DMS 273 treated with DMSO at 0.1 percent for 48 hours (cell line): ENCODE measurements at places on chromosomes 1 and 21.

DNA sequence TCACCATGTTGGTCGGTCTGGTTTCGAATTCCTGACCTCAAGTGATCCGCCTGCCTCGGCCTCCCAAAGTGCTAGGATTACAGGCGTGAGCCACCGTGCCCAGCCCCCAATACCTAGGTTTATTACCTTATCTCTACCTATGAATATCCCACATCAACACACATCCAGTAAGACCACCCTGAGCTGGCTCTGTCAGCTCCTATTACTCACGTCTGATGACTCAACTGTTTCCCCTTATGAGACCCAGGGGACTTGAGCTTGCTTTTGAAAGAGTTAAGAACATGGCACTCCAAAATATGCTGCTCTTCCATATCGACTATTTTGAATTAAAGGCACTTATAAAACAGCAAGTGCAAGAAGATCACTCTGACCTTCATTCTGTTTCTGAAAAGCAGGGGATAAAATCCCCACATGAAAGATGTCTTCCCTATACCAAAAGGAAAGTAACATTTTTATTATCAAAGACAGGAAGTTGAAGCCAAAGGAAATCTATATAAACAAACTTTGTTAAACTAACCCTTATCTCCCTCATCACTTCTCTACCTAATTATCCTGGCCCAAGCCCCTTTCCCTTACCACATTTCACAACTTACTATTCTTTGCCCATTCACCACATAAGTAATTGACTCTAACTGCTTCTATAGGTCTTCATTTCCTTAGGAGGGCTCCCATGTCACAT is 41.3 kb upstream of the OSBPL9 start:
- no peak for DNase-seq

DNA sequence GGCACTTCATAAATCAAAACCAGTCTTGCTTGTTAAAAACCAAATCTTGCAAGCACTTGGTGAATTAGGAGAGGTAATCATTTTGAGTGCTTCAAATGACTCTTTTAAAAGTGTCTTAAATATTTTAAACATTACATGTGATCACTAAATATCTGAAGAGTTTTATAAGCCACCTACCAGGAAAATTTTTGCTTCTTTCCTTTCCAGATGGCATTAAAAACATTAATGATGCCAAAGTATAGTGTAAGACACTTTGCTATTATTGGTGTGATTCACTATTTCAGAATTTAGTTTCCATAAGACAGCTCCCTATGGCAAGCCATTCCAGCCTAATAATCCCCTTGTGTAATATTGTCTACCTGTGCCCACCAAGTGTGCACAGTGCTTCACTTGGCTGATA is 548.8 kb upstream of the ADAMTS5 start:
- DNase-seq, result no peak

- DNase-seq, result no peak
Measured at GRCh38 chr1:81174811-81175476, 625.8 kb upstream of the ADGRL2 start.

DNA sequence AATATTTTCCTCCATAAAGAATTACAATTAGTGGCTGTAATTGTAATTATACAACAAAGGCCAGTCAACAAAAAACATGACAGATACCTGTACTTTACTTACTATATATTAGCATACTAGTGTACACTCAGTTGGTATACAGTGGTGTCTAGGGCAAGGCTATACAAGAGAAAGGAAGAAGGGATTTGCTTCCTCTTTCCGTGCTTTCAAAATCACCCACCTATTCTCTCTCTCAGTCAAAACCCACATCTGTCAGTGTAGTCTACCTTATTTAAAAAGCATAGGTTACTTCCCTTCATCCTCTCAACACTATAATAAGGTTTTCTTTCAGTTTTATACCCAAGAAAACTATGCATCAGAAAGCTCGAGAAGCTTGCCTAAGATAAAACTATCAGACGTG is 355.8 kb upstream of the NR5A2 start:
- DNase-seq, result no peak

- no peak for DNase-seq
Measured at GRCh38 chr1:54736685-54737084, 21.0 kb downstream of the TTC4 start.

GRCh38 chr1:228747301-228747935 is 12.1 kb downstream of the RHOU start:
- no peak for DNase-seq

DNA sequence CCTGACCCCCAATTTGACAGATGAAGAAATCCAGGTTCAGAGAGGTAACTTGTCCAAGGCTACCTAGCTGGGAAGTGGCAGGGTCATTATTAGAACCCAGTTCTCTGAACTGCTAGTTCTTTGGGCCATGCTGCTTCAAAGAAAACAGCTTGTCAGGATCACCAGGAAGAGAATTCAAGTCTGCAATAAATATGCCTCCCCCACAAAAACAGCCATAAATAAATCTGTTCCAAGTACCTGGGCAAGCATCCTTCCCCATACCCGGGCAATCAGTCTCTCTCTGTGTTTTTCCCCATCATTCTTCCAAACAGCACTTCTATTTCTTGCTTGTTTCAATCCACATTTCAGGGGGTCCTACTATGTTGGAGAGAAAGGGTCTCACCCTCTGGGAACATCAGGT is 34.1 kb downstream of the SLC9A1 start:
- no peak for DNase-seq

DNA sequence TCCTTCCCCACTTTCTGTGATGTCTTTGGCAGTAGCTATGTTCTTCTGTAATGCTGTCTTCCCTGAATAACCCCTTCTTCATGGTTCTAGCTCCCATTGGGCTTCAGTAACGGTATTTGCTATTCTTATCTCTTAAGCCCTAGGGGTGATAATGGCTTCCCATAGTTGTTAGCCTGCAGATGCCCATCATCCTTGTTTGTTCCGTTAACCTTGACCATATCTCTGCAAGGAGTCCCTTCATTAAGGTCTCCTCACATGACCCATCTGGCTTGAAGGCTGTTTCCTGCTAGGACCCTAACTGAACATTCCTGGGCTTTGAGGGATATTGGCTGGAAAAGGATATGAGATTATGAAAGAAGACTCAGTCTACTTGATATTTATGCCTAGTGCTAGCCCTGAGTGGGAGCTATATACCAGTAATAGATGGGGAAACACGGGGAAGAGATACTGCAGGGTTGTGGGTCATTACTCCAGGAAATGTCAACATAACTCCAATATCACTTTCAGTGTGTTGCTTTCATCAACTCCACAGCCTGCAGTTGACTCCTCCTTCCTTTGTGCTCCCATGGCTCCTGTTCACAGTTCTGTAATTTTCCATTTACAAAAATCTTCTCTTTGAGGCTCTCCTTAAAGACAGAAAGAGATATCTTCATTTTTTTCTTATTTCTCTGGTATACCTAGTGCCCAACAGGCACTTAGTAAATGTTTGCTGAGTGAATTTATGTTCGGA is 2.5 kb downstream of the MR1 start:
- DNase-seq, result no peak

DNA sequence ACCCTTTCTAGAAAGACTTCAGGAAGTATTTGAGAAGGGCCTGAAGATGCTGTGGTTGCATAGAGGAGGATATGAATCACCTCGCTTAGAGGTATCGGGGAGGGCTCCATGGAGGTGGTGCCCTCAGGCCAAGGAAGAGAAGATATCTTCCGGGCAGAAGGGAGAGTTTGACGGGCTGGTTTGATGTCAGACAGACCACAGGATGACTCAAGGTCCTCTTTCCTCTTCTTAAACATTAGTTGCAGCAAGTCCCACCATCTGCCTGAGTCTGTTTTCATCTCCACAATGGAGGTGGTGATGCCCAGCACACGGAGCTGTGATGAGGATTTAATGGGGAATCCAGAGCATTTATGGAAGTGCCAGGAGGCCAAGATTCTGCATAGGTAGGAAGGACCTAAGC is 25.1 kb upstream of the RUNX3 start:
- DNase-seq, result no peak

DNA sequence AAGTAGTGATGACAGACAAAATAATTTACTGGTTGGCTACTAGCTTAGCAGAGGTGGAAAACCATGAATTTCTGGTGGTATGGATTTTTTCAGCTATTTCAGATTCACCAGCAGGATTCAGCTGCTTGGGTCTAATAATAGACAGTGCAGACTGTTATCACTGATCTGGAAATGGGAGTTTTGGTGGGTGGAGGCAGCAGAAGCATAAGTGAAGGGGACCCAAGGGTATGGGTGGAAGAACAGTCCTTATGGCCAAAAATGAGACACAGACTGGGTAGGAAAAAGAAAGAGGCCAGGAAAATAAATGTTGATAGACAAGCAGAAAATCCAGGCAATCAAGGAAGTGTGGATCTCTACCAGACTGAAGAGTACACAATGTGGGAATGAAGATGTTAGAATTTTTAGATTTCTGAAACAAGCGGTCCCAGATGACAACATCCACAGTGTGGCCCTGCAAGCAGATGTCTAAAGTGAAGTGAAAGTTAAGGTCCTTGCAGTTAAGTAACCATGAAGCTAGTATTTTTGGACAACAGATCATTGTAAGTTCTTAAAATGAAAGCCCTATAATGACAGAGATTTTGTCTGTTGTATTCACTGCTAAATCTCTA is 24.7 kb downstream of the LYST start:
- no peak for DNase-seq

GRCh38 chr1:23224739-23225648 is 7.7 kb upstream of the HTR1D start:
- peak; percentile 24 for DNase-seq

- no peak for DNase-seq
Measured at GRCh38 chr21:46421191-46421750, 37.4 kb upstream of the DIP2A start.

DNA sequence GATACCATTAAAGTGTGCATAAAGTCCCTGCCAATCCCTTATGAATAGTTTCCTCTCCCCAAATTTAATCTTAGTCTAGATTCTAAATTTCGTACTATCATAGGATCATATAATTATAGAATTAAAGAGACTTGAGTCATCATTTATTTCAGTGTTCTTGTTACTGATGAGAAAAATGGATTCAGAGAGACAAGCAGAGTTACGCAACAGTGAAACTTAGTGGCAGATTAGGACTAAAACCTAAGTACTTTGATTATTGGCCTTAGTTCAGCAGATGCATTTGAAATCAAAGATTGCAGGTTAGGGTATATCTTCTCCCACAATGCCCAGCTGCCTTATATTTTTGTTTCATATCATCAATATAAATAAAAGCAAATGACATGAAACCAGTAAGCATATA is 843 bp upstream of the KRTAP19-7 start:
- no peak for DNase-seq

GRCh38 chr21:18636897-18637296 is 233.3 kb upstream of the TMPRSS15 start:
- no peak for DNase-seq

DNA sequence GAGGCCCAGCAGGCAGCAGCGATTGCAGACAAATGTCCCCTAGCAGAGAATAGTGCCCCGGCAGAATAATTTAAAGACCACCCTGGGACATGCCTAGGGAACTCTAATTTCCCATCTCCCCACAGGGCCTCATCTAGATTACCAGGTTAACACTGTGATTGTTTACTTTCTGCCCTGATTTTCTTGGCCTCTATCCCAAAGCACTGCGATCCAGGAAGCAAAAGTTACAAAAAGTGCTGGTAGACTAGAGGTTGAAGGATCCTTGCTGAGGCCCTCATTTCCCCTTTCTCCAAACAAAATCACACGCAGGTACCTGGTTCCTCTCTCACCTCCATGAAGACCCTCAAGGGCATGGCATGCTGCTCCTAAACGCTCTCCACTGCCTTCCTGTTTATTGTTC is 229.7 kb downstream of the C1orf94 start:
- no peak for DNase-seq

DNA sequence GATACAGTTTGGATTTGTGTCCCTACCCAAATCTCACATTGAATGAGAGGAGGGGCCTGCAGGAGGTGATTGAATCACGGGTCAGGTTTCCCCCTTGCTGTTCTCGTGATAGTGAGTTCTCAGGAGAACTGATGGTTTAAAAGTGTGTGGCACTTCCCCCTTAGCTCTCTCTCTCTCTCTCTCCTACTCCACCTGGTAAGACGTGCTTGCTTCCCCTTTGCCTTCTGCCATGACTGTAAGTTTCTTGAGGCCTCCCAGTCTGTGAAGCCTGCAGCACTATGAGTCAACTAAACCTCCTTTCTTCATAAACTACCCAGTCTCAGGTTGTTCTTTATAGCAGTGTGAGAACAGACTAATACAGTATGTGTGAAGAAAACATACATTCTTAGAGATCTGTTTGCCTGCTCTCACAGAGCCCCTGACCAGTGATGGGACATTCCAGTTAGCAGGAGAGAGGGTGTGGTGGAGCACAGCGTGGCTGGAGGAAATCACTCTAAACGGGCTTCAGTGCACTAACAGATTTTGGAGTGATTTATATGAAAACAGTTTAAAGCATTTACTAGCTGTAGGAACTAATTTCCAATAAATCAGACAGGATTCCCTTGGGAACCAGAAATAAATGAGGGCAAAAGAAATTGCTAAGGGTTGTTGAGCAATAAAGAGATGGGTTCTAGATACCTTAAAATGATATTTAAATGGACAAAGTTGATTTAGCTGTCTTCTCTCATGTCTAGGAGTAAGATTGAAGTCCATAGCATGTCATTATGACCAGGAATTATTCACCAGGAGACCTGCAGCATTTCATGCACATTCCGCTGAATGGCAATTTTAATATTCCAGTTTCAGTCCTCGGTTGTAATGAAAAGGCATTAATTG is 411.0 kb downstream of the CAMTA1 start:
- DNase-seq, result no peak

DNA sequence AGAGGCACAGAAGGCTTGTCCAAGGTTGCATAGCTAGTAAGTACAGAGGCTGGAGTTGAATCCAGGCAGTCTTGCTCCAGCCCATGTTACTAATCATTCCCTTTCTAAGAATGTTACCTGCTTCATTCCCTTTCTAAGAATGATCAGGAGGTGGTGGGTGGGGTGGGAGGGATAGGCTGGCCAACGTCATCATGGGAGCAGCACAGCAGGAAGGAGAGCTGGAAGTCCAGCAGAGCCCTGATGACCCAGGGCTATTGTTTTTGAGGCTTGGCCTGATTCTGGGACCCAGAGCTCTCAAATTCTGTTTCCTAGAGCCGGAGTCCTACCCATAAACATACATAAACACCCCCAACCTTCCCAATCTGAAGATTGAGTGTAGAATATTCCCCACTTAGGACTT is 11.8 kb upstream of the CSF1 start:
- DNase-seq, result no peak

- no peak for DNase-seq
Measured at GRCh38 chr1:205569411-205570172, 62.2 kb downstream of the ELK4 start.
